Activated CD4-positive, alpha-beta T cell treated with anti-CD3 and anti-CD28 coated beads, Interleukin-10, Interleukin-2, amounts not matched to agents 100 ng/mL and 50 ng/mL, durations not matched to agents 16 hours and 8 hours (primary cell): ENCODE measurements at places on chromosomes 2 and 18.
A peak's percentile ranks its signal among the peaks of the same experiment; 100 is the strongest.

GRCh38 chr2:237429753-237430152, 15.8 kb upstream of the COL6A3 start:
- DNase-seq: peak; percentile 53

DNA sequence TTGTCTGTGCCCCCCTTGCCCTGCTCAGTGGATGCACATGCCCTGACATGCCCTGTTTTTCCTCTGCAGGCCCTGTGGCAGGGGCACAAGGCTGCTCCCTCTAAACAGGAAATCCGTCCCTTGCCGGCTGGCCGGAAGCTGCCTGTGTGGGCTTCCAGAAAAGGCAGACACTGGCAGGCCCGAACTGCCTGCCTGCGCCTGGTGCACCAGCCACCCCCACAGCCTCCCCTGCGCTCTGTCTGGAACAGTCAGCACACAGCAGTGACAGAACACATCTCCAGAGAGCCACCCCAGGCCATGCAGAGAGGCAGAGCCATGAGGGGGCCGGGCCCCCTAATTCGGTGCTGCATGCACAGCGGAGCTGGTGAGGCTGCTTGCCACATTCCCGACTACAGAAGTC, 33.5 kb downstream of the LOXHD1 start:
- DNase-seq: peak; percentile 26

- no peak for DNase-seq
These were observed 36.9 kb upstream of the TANC1 start for GRCh38 chr2:158931572-158931971.

DNA sequence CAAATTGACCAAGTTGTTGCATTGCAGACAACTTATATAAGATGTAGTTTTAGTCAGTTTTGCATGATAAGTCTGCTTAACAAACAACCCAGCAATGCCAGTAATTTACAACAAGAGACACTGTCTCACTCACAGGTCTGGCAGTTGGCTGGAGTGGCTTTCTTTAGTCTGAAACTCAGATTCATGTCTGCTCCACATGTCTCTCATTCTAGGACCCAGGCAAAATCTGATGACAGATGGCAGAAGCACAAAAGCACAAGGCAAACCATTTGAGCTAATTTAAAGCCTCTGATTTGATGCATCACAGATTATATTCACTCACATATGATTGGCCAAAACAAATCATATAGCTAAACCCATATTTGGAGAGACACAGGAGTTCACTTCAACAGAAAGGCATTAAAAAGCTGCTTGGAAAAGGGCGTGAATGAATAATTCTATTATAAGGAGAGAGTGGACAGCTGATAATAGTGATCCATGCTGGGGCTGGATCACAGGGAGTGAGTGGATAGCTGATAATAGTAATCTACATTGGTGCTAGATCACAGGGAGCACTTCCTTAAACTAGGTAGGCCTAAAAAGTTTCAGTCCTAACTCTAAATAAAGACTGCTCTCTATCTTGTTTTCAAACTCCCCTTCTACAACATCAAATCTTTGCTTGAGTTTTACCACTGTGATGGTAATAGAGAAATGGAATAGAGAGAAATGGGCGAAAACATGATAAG, 593.2 kb upstream of the ZNF804A start:
- DNase-seq: no peak

DNA sequence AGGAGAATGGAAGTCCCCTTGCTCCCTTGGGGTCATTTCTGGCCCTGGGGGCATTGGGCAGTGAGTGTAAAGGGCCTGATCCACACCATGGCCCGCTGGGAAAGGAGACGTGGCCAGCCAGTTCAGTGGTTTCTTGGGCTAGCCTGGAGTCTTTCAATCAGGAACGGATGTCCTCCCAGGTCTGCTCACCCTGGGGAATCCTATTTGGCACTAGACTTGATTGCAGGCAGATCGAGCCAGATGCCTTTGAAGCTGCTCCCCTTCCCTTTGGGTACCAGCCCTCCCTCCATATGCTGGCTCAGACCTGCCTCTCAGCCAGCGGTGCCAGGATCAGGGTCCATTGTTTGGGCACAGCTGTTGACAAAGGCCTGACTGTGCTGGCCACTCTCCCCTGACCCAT, 11.0 kb downstream of the FBLN7 start:
- DNase-seq: no peak

GRCh38 chr2:178005756-178006155, 66.8 kb downstream of the PDE11A start:
- DNase-seq: no peak
